M059J (cell line): ENCODE measurements at places on chromosomes 3 and 15. TPM values are rescaled to one million over a fixed set of nuclear protein-coding genes. Genes with fewer than 3 reads are reported as not detected.

DNA sequence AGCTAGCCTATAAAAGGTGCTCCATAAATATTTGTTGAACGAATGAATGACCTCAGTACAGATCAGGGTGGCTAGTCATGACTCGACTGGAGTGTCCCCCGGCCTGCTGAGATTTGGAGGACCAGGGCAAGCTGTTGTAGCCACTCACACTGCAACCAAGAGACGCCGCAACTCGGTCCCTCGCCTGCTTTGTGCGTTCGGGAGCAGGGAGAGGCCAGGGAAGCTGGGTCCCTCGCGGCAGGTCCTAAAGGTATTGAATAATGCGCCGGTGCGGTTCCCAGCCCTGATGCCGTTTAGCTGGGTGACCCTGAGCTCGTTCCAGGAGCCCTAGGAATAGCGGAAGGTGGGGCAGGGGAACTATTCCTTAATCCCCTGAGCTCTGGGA is 1.8 kb downstream of the IGDCC4 start:
- DNase-seq = no peak

SNRK gene
- 7.5 and 13.6 TPM in 2 replicates for total RNA-seq

DNA sequence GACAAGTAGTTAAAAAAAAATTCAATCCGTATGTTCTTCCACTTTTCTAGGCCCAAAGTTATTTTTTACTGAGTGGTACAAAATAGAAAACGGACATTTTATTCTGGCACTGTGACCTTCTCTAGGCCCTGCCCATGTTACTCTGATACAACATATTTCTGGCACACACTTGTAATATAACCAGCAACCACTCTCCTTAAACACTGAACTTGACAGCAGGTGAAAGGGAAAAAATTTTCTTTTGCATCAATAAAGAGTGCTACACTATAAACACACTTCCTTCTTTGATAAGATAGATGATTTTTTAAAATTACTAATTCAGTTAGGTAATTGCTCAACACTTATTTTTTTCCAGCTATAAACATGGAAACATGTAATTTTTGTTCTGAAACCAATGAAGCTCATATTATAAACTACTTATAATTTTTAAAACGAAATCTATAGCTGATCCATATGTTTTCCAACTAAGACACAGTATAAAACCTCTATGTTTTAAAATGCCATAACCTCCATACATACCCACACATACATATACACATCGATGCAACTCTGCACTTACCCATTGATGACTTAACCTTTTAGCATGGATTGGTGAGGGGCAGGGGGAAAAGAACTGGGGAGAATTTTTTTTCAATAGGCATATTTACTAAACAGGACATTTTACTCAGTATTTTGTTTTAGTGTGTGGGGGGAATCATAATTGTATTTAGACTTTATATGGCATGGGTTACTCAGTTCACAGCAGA is 5.3 kb upstream of the CTNNB1 start:
- no peak for DNase-seq

- no peak for DNase-seq
These were observed 46.9 kb upstream of the COL6A6 start for GRCh38 chr3:130470126-130470525.

SSR3 gene
- total RNA-seq = 291 and 378 TPM in 2 replicates

GRCh38 chr3:61872077-61872706 is 310.8 kb downstream of the PTPRG start:
- no peak for DNase-seq

DNA sequence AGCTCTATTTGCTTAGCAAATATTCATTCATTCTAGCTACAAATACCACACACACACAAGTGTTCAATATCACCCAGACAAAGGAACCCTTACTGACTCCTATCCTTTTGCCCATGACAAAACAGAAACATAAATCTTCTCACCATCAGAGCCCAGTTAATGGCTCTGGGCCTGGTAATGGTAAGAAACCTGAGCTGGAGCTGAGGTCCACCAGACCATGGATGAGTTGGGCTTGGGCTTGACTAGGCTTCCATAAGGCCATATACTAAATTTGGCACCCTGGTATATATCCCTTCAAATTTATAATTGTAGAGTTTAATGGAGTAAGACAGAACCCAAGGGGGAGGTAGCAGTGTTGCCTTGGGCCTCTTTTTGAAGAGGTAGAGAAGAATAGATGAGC is 29.4 kb downstream of the GPR176 start:
- no peak for DNase-seq

DNA sequence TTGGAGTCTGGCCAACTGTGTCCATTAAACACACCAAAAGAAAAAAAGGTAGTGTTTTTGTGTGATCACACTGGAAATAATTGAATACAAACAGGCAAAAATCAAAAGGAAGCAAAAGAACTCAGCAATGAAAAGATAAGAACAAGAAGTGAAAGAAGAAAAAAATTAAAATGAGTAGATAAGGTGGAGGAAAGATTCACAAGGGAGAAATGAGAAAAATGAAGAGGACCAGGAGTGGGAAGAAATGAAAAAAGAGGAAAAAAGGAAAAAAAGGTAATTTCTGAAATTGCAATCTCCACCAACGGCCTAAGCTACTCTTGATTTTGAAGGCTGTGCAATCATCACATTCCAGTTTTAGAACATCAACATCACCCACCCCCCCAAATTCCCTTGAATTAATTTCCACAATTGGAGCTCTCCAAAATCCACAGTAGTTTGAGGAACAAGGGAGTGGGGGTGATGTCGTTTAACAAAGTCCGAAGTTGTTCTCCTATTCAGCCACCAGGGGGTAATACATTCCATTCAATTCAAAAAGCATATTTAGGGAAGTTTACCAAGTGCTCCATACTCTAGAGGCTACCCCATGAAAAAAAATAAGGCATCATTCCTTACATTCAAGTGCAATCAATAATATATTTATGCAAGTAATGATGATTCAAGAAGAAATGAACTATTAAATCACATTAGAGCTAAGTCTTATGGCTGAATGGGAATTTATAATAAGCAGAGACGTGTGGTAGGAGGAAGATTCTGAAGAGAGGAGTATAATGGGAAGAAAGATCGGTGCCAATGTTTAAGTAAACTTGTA is 37.4 kb downstream of the ZNF860 start:
- peak; percentile 43 for DNase-seq

DNA sequence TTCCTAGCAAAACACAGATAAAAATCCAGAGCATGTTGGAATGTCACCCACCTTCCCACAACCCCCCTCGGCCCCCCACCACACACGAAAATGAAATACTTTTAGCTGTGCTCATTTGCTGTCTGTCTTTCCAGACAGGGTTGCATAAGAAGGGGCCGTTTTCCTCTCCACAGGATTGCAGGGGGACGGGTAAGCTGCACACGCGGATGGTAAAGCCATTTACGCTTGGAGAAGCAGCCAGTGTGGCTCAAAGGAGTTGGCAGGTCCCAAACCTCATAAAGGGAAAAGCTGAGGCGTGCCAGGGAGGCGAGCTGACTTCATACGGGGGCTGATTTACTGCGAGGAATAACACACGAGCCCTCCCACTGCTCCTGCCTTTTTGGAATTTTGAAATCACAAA is 47.4 kb upstream of the ITGA11 start:
- peak; percentile 52 for DNase-seq

GRCh38 chr3:71163198-71163918 is 420.2 kb downstream of the FOXP1 start:
- no peak for DNase-seq
